ENCODE measurements at places on chromosomes 5 and 9.
A peak's percentile ranks its signal among the peaks of the same experiment; 100 is the strongest.

DNA sequence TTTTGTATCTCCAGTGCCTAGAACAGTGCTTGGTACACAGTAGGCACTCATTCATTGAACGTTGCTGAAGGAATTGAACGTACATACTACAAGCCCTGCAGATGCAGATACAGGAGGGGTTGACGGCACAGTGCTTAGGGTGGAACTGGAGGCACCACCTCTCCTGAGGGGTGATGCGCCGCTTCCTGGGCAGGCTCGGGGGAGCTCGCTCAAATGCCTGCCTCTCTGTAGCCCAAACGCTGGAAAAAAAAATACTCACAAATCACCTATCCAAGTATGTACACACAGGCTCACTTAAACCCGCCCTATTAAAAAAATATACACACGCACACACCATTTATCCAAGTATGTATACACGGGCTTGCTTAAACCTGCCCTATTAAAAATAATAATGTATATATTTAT, 536 bp upstream of the COMMD10 start:
- no peak for DNase-seq

DNA sequence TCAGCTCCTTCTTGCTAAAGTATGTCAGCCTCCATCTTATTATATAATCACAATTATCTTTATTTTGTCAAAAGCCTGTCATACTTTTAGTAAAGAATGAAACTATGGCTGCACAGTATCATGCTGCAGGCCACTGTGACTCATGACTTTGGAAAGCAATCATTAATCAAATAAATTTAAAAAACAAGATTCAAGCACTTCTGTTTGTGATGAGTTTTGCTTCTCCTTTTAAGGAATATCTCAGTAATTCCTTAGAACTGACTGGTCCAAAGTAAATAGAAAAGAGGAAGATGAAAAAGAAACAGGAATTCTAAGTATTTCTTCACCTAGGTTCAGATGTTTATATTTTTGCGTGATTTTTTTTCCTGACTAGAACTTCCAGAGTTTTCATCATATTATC, 83.1 kb downstream of the EDIL3 start:
- DNase-seq = no peak

- no peak for DNase-seq
Measured at GRCh38 chr9:111630182-111630963, 761 bp upstream of the DNAJC25 start.

- no peak for DNase-seq
Measured at GRCh38 chr9:128144239-128145181, 4.7 kb upstream of the LCN2 start.

DNA sequence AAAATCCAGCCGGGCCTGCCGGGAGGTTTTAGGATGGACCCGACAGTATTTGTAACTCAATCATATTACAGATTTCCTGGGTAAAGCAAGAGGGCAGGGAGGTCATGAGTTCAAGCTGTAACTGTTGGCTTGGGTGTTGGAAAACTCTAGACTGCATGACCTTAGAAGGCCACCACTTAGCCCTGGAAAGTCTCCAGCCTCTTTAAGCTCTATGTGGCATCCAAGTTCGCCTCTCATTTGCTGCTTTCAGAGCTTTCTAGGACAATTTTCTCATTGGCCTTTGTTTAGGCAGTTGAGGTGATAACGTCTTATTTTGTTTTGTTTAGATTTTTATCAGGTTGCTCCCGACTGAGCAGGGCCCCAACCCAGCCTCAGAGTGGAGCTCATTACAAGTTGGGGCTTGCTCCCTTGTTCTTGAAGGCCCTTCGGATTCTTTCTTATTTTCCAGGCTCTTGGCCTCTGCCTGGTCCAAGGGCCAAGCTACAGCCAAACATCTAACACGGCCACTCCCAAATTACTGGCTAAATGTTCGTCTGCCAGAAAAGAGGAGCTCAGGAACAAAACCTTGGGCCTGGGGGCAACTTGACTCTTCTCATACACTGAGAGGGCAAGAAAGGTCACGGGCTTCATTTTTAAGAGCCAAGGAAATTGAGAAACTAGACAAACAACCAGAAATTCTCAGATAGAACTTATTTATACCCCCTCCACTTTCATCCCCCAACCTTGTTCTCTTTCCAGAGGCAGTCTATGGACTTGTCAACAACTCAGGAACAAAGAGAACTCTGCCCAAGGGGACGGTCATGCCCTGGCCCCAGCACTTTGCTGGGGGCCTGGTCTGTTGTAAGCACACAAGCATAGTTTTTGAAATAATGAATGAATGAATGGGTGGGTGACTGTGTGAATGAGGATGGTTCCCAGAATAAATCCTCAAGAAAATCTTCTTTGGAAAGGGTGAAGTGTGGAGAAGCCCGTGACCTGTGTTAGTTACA, 526.9 kb downstream of the BNC2 start:
- no peak for DNase-seq

DNA sequence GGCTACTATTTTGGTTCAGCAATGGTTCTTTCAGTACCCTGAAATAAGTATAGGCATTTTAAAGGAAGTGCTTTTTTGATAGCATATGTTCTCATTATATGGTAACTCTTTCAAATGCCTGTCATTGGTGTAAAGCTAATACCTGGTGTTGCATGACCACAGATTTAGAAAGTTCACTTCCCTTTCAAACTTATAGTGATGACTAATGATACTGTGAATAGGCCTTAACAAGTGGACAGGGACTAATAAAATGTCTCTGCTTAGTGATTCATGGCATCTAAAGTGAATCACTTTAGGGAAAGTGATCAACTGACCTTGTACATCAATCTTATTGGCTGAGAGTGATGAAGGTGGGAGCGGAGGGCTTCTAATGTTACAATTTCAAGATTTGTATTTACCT, 21.6 kb downstream of the MRPL22 start:
- peak; percentile 39 for DNase-seq

GRCh38 chr9:76559286-76559685, 100.3 kb downstream of the GCNT1 start:
- DNase-seq = no peak

DNA sequence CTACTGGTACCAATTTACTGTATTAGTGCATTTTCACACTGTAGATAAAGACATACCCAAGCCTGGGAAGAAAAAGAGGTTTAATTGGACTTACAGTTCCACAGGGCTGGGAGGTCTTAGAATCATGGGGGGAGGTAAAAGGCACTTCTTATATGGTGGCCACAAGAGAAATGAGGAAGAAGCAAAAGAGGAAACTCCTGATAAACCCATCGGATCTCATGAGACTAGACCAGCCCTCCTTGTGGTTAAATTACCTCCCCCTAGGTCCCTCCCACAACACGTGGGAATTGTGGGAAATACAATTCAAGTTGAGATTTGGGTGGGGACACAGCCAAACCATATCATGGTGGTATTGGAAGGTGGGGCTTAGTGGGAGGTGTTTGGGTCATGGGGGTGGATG, 56.5 kb upstream of the SPDL1 start:
- no peak for DNase-seq

- no peak for DNase-seq
Measured at GRCh38 chr5:77744116-77744515, 32.0 kb downstream of the TBCA start.

GRCh38 chr9:98894761-98895160, 48.9 kb upstream of the COL15A1 start:
- DNase-seq = no peak

GRCh38 chr5:171450423-171451331, 31.2 kb downstream of the FGF18 start:
- peak; percentile 42 for DNase-seq

DNA sequence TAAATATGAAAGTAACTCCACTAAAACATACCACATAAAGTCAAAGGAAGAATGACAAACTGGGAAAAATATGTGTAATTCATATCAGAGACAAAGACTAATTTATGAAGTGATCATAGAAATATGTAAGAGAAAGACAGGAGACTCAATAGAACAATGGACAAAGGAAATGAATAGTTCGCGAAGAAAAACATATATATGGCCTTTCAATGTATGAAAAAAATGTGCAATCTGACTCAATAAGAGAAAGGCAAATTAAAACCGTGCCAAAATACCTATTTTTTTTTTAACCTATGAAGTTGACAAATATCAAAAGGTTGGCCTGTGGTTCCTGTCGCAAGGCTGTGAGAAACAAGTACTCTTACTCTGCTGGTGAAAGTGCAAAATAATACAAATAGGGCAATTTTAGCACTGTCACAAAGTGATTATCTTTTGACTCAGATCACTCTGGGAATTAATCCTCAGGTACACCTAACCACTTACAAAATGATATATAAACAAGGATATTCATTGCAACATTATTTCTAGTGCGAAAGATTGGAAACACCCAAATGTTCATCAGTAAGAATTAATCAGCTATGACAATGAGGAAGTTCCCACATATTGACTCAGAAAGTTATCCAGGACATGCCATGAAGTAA, 3.7 kb downstream of the C9 start:
- no peak for DNase-seq

DNA sequence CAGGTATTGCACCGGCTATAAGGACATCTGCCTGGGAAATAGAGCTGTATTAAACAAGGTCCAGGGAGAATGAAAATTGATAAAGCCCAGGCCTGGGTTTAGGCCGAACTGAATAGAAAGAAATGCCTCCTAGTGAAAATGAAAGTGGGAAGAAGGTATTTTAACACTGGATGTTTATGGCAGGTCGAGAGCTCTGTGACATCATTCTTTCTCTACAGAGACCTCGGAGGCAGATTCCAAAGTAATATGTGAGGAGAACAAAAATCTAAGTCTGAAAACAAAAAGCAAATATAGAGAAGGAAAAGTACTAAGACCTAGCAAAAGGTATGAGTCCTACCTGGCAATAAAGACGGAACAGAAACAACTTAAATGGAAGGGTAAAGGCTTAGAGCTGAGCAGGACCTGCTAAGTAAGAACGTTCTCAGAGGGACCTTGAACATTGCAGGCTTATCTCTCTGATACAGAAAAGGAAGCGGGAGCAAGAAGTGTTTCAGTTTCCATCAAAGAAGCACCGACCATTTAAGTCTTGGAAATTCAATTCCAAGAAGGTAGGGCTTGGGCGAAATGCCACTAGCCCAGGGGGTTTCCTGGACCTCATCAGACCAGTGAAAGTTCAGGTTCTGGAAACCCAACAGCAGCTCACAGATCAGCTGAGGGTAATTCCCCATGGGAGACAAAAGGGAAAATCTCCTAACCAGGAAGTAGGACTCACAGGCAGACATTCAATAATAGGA, 80.0 kb downstream of the SUSD1 start:
- no peak for DNase-seq

DNA sequence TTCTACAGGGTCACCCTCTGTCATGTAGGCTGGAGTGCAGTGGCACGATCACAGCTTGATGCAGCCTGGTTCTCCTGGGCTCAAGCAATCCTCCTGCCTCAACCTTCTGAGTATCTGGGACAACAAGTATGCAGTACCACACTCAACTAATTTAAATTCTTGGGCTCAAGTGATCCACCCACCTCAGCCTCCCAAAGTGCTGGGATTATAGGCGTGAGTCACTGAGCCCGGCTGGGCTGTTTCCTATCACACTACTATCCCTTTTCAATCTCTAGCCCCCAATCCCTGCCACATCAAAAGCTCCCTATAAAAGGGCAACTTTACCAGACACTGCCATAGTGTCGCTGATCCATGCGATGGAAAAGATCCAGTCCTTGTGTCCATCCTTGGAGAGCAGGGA, 20.4 kb downstream of the DCAF12 start:
- no peak for DNase-seq

DNA sequence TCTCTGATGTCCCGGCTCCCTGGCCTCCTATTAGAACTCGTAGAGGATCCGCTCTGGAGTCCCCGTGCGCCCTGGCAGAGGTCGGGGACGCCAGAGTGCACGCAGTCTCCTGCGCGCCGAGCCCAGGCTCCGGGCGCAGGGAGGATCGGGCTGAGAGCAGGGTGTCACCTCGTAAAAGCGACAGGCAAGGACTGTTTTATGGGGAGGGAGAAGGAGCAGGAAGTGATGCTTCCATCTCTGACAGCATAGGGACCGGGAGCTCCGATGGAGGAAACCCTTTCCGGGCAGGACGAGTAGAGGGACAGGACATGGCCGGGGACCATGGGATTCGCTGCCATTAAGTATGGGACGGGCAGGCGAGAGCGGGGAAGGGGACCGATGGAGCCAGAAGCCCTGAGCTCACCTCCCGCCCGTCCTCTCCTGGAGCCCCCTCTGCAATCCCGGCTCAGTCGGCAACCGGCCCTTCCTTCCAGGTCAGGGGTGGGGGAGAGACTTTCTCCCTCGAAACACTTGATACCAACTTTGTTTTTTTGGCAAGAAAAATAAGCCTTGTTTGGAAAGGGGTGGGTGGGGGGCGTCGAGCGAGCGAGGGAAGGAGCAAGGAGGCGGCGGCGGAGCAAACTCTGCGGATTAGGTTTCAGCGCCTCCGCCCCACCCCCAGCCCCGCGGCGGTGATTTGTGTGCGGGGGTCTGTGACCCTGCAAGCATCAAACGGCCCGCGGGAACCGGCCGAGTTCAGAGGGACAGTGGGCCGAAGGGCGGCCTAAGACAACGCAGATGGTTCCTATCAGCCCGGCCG, 12.6 kb downstream of the LMX1B start:
- DNase-seq = no peak

- DNase-seq = peak; percentile 26
Measured at GRCh38 chr9:36102742-36103495, 33.6 kb upstream of the GLIPR2 start.

DNA sequence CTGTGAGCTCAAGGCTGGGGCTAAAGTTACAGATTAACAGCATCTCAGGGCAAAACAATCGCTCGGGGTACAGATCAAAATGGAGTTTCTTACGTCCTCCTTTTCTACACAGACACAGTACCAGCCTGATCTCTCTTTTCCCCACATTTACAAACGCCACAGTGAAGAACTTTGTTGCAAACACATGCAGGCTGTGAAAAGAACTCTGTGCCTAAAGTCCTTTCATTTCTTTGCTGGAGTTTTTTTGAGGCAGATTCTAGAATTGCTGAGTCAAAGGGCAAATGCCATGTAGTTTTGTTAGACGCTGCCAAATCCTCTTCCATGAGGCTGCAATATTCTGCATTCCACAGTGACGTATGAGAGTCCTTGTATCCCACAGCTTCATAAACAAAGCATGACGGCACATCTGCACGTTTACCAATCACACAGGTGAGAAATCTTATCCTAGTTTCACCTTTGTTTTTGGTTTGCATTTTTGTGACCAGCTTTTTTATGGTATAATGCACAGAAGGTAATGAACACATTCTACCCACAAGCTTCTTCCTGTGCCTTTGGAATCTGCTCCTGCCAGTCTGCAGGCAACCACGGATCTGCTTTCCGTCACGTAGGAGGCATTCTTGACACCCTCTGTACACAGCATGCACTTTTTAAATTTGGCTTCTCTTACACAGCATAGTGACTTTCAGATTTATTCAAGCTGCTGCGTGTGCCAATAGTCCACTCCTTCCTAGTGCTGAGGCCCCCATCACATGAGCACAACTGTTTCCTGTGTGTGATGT, 44.6 kb upstream of the LPCAT1 start:
- DNase-seq = peak; percentile 73
